NCI-H446 (cell line): ENCODE measurements at places on chromosomes 1 and 21.

GRCh38 chr1:76138217-76138616, 63.7 kb downstream of the ST6GALNAC3 start:
- DNase-seq = no peak

DNA sequence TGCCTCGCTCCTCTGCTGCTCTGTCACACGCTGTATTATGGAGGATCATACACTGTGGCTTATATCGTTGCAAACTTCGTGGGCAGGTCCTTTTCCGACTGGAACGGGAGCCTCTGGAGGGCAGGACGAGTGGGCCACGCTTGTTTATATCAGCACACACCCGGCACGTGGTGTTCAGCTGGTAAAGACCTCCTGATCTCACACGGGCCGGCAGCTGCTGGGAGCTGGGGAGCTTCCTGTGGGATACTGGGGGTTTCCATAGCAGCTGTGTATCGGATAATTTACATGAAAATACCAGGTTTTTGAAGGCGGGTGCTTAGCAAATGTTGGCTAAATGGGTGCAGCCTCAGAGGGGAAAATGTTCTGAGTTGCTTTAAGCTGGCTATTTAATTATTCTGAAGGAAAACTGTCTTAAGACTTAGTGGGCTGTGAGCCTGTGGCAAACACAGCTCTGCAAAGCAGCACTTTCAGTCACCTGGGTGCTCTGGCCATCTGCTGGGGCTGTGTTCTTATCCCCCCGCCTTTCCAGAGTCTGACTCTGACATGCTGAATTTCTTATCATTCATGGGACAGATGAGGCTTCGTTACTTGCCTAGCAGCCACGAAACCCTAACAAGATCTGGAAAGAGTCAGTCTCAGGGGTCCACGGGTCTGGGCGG, 103.6 kb upstream of the GCLM start:
- DNase-seq = no peak

- DNase-seq = no peak
Observed at GRCh38 chr1:97502360-97502759, 418.5 kb downstream of the DPYD start.

- no peak for DNase-seq
Observed at GRCh38 chr1:67597336-67597735, 87.7 kb upstream of the GADD45A start.

GRCh38 chr1:156860628-156861423, at the start of gene NTRK1:
Gene NTRK1, plus strand, starts transcription at chr1:156860865. Its CDS starts 70 bp downstream, at chr1:156860935.
- peak; percentile 45 for DNase-seq

GRCh38 chr1:152824964-152825363, 2.3 kb upstream of the LCE1A start:
- DNase-seq = no peak

DNA sequence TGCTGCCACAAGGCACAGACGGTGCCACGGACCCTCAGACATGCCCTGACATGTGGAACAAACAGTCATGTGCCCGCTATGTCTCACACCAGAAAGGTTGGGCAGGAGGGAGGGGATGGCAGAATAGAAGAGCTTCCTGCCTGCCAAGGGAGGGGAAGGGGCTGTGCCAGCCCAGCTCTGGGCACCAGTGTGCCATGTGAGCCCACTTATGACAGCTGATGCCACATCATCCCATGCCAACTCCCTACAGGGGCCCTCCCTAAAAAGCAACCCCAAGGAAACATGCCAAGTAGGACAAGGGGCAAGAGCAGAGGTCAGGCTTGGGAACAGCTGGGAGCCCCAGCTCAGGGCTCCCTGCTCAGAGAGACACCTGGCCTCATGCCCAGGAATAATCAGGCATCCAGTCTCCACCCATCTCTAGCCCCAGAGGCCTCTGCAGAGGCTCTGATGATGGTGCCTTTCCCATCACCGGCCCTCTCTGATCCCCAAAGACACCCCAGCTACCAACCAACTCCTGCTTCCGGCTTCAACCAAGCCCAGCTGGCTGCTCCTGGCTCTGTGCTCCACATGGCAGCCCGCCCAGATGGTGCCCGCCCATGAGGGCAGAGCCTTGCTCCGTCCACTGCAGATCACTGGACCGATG, 10.3 kb downstream of the ADGRB2 start:
- DNase-seq = peak; percentile 96

DNA sequence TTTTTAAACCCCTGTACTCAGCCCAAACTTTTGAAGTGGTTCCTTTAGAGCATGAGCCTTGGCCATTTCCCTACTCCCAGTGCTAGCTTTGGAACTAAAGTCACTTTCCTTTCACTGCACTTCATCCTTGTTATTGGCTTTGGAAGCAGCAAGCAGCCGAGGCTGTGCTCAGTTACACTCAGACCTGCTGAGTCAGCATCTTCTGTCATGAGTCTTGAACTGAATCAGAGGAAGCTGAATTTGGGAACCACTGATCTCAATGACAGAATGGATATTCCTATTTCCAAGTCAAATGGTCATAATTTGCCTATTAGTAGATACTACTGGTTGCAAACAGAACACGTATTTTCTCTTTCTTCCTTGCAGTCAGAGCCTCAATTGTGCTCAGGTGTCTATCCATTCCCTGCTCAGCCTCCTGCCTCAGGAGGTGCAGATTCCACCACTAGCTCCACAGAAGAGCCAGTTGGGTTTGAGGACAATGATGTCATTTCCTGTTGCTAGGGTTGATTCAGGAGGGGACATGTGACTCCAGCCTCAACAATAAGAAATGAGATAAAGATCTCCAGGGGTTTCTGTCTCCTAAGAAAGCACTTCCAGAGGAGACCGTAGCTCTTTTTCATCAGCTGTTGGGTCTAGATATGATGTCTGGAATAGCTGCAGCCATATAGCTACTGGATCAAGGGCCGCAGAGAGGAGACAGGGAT, 44.9 kb upstream of the NTPCR start:
- no peak for DNase-seq

DNA sequence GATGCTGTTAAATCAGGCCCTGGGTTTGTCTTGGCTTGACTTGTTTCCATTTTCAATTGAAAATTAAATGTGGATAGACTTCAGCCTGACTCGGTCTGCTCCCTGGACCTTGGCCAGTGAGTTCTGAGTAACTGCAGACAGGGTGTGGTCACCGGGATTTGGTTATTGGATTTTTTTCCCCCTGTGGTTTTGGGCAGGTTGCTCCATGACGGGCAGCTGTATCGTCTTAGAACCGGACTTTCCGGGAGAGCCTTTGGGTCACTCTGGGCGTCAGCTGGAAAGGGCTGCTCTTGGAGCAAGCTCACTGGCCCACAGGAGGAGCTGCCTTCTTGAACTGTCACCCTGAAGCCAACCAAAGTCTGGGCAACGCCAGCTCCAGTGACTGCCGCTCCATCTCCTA, 75.0 kb downstream of the CLIC6 start:
- no peak for DNase-seq

DNA sequence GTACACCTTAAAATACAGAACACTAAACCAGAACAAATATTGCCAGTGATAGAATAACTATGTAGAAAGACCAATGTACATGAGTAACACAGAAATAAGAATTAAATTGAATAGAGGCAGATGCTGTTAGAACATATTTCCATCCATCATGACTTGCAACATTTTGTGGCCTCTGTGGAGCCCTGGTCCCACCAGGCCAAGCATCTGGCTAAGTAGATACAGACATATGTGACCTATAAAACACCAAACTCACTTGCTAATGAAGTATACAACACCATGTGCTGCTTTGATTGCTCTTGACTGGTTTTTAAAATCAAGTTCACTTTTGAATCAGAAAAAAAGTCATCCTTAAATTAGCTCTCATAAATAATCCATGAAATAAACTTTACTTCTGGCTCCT, 20.5 kb downstream of the SLC19A2 start:
- no peak for DNase-seq

- peak; percentile 59 for DNase-seq
Observed at GRCh38 chr1:76266762-76267161, 192.2 kb downstream of the ST6GALNAC3 start.

DNA sequence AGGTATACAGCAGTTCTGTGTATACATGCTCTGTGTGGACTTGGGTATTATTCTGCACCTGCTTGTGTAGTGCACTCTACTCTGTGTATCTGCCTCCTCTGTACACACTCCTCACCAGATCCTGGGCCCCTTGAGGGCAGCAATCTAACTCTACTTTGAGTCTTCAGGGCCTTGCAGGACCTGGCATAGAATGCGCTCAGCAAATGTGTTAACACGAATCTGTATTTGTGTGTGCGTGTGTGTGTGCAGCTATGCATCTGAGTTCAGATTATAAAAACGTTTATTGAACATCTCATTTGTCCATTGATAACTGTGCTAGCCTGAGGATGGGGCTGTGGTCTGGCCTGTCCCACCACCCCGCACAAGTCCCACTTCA, 3.9 kb upstream of the MEF2D start:
- no peak for DNase-seq

- no peak for DNase-seq
Observed at GRCh38 chr21:38286739-38287471, 30.1 kb downstream of the KCNJ15 start.

- DNase-seq = no peak
Observed at GRCh38 chr21:33993286-33994231, 78.0 kb upstream of the ATP5PO start.

GRCh38 chr1:24694380-24694843, 50.8 kb upstream of the CLIC4 start:
- no peak for DNase-seq

- DNase-seq = no peak
Observed at GRCh38 chr21:15037095-15037899, 27.5 kb downstream of the NRIP1 start.

GRCh38 chr1:94463056-94463764, 45.0 kb downstream of the ABCD3 start:
- DNase-seq = no peak

DNA sequence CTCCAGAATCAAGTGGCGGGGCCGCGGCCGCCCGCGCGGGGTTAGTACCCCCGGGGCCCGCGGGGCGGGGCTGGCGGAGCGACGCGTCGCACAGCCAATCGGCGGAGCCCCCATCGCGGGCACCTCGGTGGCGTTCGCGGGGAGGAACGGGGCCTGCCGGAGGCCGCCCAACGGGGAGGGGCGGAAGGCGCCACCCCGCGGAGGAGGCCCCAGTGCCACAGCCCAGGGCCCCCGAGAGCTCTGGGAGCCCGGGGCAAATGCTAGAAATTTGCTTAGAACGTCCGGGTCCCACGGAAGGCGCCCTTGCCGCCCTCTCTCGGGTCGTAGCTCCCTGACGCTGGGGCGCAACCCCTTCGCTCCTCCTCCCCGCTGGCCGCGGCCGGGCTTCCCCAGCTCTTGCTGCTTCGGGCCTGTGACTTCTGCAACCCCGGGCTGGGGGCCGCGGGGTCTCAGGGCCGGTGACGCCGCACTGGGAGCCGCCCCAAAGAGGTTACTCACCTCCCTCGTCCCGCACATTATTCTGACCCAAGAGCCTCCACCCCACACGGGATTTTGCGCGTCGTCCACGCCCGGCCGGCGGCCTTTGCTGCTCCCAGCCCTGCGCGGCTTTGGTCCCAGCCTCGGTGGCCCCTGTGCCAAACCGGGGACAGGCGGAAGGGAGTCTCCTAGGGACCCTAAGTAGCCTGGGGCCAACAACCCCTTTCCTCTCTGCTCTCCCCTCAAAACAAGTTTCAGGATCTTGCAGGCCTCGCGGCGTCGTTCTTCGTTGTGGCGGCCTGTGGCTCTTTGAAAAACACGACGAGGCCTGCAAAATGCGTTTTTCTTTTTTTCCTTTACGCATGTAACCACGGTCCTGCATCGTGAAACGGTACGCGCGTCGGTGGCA, at the start of gene RUNX3:
RUNX3 (minus strand) TSS at position 17 of the 886 bp plus-strand sequence. CDS start 408 bp downstream, outside the sequence.
- no peak for DNase-seq

- no peak for DNase-seq
Observed at GRCh38 chr1:109304226-109304920, 2.4 kb downstream of the MYBPHL start.

DNA sequence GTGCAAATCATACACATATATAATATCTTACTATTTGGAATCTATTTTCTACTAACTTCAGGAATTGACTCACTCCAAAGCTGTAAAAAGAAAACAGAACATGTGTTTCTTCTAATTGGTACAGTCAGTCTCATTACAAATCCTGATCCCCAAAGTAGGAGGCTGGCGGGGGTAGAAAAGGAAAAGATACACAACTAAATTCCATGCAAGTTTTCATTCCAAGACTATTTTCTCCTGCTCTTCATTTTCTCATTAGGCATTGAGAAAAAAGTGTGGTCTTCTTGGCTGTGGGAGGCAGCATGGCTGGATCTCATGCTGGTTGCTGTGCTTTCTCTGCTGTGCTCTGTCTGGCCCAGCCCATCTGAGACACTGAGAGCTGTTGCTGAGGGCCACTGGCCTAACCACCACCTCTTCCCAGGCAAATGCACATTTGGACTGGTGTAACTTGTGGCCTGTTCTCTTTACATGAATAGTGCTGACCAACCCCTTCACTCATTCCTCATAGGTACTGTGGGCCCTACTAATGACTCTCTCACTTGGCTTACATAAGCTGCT, 1107.5 kb upstream of the B3GALT2 start:
- DNase-seq = no peak

- DNase-seq = no peak
Observed at GRCh38 chr1:117363571-117364048, 3.6 kb upstream of the MAN1A2 start.

DNA sequence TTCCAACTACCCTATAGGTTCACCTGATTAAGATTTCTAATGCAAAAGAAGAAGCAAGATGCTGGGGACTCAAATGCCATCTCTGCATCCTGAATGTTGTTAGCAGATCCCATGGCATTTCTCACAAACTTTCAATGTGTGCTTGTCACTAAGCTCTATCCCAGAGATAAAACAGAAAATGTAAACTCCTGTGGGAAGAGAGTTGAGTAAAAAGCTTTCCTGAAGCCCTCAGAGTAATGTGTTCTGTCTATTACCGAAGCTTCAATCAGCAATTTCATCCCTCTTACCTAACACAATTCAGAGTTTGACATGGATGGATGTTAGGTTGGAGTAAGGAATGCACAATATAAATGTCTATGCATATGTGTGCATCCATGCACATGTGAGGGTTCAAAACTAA, 829.9 kb upstream of the PRMT6 start:
- no peak for DNase-seq

DNA sequence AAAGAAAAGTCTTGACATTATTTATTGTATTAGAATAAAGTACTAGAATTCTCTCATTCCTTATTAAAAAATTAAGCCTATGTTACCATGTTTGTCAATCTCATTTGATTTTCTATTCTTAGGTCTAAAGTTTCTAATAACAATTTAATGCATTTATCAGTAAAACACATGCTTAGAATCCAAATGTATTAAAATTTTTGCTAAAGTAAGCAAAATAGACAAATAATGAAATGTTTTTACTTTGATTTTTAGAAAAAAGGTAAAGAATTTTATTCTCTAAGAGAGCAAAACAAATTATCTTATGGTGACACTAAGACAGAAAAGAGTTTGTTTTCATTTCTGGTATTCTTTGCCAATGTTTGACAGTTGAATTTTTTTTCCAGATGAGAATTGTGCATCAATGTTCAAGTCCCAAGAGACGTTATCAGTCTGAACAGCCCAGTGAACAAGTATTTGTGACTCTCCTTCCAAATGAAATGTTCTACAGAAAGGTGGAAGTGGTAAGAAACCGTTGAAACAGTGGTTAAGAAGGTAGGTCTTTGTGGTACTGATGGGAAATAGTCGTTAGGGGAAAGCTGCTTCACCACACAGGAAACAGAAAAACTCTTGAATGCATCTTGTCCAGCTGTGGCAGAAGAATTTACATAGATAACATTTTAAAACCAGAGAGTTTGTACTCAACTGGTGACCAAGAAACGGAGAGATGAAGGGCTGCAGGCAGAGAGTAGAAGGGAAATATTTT, 402.5 kb downstream of the PTPRC start:
- no peak for DNase-seq

GRCh38 chr21:34630536-34631143, 15.7 kb upstream of the RCAN1 start:
- DNase-seq = peak; percentile 53

- no peak for DNase-seq
Observed at GRCh38 chr1:156933136-156933535, 12.7 kb downstream of the LRRC71 start.
